ENCODE measurements at places on chromosomes 6 and 20. TPM values are rescaled to one million over a fixed set of nuclear protein-coding genes. Genes with fewer than 3 reads are reported as not detected.

GRCh38 chr6:139131736-139132280 lies 3.1 kb upstream of the HECA start:
- H3K4me3 ChIP-seq: no peak overlapping the region
- H3K27me3 ChIP-seq: peaks cover 2% of the 10 kb centered on the region
- peaks cover 4% of the 10 kb centered on the region for H3K4me1 ChIP-seq
- H3K36me3 ChIP-seq: no peaks in the 10 kb centered on the region
- no peak overlapping the region for H3K27ac ChIP-seq

DNA sequence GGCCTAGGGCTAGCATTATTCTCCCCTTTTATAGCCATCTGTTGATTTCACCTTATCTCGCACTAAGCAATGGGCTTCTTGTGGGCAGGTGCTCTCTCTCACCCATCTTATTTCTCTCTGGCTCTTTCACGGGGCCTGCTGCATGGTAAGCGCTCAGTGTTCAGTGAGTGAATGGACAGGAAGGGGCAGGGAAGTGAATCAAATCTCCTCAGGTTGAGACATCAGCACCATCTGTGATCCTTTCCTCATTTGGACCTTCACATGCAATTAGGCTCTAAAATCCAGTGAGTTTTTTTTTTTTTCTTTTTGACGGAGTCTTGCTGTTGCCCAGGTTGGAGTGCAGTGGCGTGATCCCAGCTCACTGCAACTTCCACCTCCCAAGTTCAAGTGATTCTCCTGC lies 76.5 kb upstream of the EZR start:
- no peak overlapping the region for H3K27ac ChIP-seq
- no peaks in the 10 kb centered on the region for H3K36me3 ChIP-seq

DNA sequence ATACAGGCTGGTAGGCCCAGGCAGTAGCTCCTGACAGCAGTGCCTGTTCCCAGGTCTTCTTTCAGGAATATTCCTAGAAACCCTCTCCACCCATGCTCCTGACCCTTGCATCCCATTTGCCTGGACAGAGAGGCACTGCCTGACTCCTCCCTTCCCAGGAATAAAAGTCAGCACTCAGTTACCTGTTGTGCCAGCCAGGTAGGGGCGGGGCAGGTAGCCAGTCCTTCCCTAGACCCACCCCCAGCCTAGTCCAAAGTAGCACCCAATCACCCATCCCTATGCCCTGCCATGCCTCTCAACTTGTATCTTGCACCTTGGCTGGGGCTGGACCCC lies 129.9 kb downstream of the MRPL14 start:
- H3K4me1 ChIP-seq: no peaks in the 10 kb centered on the region
- no peaks in the 10 kb centered on the region for H3K36me3 ChIP-seq
- no peak overlapping the region for H3K27ac ChIP-seq

GRCh38 chr20:63968136-63968927 lies 1.4 kb downstream of the ZNF512B start:
- peak overlapping the region; percentile 57 for H3K4me3 ChIP-seq
- H3K27me3 ChIP-seq: no peaks in the 10 kb centered on the region
- DNase-seq: no peak
- peaks cover 26% of the 10 kb centered on the region for H3K36me3 ChIP-seq
- peaks cover 19% of the 10 kb centered on the region for H3K4me1 ChIP-seq
- no peak overlapping the region for H3K27ac ChIP-seq

GRCh38 chr6:43762410-43762768 lies 7.6 kb upstream of the VEGFA start:
- H3K4me1 ChIP-seq: no peaks in the 10 kb centered on the region
- H3K4me3 ChIP-seq: no peak overlapping the region
- no peak for DNase-seq

MYL9 gene
- total RNA-seq: 90.4 TPM

EDN1 gene
- 493 TPM for total RNA-seq
